ENCODE measurements at places on chromosomes 2 and 18.

DNA sequence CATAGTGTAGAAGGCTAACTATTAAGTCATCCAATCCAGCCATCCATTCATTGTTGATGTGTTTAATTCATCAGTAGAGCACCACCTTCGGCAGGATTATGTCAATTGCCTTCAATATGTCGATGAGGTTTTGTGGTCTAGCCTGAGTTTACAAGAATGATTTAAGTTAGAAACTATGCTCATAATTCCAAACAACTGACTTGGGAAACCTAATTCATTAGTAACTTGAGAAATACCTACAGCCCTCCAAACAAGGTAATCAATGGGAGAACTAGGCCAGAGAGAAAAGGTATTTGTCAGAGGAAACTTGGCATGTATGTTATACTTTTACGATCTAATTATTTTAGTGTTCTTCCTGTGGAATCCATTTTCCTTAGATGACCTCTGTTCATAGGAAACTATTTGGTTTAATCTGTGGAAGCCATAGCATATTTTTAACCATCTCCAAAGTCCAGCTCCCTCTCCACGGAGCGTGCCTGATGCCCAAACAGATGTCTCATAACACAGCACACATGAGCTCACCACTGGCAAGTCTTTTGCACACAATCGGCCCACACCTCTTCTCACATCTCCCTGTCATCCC is 148.5 kb downstream of the GFPT1 start:
- DNase-seq, result no peak

DNA sequence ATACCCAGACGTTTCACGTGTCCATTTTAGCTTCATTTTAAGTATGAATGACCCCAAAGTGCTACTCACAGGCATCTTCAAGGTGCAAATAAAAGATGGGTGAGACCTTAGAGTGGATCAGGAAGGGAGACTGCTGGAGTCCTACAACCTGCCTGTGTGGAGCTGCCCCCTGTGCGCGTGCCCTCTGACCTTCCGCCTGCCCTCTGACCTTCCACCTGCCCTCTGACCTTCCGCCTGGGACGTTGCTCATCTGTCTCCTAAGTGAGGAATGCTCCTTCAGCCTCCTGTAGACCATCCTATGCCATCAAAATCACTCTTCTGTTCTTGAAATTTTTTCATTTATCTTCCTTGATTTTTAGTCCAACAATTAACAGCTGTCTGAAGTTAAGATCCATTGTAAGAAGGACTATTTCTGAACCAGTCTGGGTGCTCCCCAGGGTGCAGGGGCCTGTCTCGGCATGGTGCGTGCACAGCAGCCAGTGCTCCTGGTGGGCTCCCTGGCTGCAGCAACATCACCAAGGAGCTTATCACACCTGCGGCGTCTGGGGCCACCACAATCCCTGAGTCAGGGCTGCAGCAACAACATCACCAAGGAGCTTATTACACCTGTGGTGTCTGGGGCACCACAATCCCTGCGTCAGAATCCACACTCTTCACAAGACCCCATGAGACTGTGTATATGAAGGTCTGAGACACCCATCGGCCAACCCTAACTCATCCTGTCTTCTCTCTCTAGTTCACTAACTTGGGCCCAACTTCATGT is 86.0 kb downstream of the TPO start:
- DNase-seq, result no peak

GRCh38 chr2:187468262-187468661 is 20.2 kb upstream of the CALCRL start:
- no peak for DNase-seq

- no peak for DNase-seq
These were observed 391.0 kb downstream of the TMX3 start for GRCh38 chr18:68323921-68324320.
